ENCODE measurements at places on chromosomes 12 and 14. TPM values are rescaled to one million over a fixed set of nuclear protein-coding genes. Genes with fewer than 3 reads are reported as not detected.

GRCh38 chr12:74725154-74725553 is 187.5 kb downstream of the ATXN7L3B start:
- DNase-seq, result no peak

DNA sequence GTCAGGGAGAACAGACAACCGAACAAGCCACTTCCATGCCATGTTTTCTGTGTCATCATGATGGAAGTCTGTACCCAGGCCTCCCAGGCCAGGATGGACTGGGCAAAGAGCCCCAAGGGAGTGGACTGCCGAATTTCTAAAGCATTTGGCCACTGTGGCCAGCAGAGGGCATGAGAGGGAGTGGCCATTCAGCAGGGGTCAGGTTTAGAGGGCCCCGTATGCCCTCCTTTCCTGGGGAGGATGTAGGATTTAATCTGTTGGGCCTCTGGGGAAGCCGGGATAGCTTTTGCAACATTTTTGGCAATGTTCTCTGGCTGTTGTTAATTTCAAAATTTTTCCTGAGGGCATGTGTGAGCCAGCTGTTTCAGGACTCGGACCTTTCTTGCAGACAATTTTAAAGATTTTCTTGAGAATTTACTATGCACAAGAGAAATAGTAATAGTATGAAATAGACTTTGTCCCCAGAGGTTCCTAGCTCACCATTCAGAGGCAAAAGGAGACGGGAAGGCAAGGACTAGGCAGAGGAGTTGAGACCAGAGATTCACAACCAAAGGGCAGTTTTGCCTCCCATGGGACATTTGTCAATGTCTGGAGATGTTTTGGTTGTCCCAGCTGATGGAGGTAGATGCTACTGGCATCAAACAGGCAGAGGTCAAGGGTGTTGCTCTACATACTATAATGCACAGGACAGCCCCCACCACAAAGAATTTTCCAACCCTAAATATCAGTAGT is 18.0 kb downstream of the ACACB start:
- DNase-seq, result no peak

DNA sequence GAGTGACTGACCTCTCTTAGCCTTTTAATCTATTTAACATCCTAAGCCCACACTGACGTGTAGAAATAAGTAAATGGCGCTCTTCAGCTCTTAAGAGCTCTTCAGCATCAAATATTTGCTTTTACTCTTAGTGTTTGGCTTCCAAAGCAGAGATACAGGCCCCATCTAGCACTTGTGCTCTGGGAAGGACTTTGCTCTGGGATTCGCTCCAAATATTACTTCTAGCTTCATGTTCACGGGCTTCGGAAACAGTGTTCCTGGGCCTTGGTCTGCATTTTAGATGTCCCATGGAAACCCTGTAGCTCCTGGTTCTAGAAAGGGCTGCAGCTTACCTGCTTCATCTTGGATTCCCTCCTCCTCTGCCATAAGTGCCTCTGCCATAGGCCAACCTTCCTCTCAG is 2.7 kb upstream of the NKX2-8 start:
- no peak for DNase-seq

- DNase-seq, result peak; percentile 29
These were observed 59.5 kb downstream of the ETNK1 start for GRCh38 chr12:22684140-22685118.

DNA sequence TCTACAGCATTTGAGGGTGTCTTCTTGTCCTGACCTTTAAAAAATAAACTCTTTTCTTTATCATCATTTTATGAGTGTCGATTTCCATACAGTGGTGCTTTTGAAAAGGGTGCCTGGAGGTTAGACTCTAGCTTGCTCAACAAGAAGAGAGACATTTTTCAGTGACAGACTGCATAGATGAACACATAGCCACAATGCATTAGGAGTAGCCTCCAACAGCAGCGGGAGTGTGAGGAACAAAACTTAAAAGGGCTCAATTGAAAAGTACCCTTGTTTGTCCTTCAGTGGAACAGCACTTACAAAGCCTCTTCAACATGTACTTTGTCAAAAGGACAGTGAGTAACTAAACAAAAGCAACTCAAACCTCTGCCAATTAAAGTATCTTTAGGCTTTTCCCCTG is 119.3 kb downstream of the SOX5 start:
- DNase-seq, result no peak

- no peak for DNase-seq
These were observed 102.5 kb upstream of the GPHB5 start for GRCh38 chr14:63421226-63421625.

DNA sequence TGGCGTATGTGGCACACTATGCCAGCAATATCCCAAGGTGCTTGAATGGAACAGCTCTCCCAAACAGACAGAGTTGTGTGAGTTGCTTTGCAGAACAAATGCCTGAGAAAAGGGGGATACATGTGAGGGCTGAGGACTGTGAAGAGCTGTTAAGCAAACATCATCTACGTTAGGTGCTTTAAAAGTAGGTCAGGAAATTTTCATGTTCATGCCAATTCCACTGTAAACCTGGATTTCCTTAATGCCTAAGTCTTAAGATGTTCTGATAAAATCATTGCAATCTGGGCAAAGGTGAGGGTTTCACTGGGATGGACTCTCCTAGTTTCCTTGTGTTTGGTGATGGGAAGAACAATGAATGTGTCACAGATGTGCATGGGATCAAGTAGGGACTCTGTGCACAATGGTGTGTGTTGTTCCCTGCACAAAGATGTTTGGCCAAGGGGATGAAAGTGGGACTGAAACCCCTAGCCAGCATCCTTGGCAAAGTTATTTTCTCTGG is 227.9 kb downstream of the KTN1 start:
- no peak for DNase-seq

- DNase-seq, result no peak
These were observed 88.3 kb downstream of the NPAS3 start for GRCh38 chr14:33026850-33027430.

DNA sequence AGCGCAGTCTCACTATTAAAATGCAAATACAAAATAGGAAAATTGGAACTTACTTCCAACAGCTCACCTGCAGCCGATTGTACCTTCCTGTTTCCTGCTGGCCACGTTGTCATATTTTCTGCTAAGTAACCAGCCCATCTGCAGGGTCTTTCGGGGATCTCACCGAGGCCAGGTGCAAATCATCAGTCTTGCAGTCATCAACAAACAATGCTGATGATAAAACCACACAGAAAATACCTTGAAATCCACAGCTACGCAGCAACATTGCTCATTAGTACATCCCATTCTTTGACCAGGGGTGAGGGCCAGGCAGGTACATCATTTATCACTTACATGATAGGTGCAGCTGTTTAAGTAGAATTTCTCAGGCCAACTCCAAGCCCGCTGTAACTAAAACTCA is 406.9 kb downstream of the TMEM121 start:
- no peak for DNase-seq

DNA sequence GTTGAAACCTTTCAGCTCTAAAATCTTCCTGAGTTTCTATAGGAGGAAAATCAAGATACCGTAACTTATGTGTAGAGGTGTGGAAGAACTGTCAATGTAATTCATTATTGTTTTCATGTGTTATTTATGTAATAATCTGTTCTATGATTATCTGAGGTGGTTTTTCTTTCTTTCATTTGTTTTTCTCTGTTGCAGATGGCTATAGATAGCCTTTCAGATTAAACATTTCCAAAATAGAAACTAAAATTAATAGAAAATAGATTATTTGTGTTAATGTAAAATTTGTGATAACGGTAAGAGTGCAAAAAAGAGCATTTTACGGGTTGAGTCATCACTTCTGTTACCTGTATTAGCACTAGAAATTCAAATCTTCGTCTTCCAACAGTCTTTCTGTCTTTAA is 128.8 kb downstream of the SYNE2 start:
- no peak for DNase-seq

DNA sequence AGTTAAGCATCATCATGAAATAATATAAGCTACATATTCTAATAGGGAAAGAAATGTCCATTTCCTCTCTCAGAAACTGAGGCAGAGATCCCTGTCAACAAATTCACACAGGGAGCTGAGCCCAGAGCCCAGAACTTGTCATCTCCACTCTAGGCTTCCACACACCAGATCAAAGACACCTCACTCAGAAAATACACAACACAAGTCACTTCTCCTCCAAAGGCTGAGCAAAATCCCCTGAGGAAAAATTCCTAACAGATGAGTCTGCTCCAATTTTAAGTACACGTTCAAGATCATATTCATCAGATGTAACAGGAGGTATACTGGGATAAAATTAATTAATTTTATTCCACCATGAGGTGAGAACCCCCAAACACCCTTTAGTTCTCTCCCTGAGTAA is 227.3 kb downstream of the DPF3 start:
- peak; percentile 50 for DNase-seq

DNA sequence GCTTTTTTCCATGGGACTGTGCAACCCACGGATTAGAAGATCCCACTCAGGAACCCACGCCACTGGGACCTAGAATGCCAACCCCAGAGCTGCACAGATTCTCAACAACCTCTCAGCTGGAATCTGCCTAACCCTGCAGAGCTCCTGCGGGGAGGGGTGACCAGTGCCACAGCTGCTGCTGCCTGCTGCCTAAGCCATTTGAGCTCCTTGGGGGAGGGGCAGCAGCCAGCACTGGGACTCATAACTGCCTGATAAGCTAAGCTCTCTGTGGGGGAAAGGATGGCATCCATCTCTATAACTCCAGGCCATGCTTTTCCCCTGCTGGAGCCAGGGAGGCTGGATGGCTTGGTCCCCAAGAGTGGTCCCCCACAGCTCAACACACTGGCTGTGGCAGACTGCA is 182.8 kb downstream of the SLC5A8 start:
- DNase-seq, result no peak

DNA sequence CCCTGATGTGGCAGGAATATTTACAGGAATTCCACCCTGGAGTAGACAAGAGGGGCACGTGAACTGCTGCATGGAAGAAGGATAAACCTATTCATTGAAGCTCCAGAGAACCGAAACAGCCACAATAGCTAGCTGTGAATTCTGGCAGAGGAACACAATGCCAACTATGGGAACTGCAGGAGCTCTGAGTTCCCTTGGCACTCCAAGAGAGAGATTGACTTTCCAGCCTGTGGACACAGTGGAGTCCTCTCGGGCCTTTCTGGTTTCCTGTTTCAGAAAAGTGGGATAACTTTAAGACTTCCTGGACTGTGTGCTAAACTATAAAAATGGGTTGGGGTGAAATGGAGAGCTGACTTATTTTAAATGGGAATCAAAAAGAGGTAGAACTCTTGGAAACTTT is 11.9 kb downstream of the CACNA2D4 start:
- no peak for DNase-seq

The TCL1B gene
- not detected for total RNA-seq

The KRT77 gene
- total RNA-seq, result not detected

The EML5 gene
- total RNA-seq, result 1.3 TPM

The TMEM132D gene
- total RNA-seq, result not detected

The TSPAN19 gene
- not detected for total RNA-seq

The DEGS2 gene
- 1.5 TPM for total RNA-seq

The SLC38A2 gene
- total RNA-seq, result 80.3 TPM

The SRRM4 gene
- total RNA-seq, result not detected

Measured in Caki2 (cell line).